ENCODE measurements at places on chromosomes 6 and 20.

DNA sequence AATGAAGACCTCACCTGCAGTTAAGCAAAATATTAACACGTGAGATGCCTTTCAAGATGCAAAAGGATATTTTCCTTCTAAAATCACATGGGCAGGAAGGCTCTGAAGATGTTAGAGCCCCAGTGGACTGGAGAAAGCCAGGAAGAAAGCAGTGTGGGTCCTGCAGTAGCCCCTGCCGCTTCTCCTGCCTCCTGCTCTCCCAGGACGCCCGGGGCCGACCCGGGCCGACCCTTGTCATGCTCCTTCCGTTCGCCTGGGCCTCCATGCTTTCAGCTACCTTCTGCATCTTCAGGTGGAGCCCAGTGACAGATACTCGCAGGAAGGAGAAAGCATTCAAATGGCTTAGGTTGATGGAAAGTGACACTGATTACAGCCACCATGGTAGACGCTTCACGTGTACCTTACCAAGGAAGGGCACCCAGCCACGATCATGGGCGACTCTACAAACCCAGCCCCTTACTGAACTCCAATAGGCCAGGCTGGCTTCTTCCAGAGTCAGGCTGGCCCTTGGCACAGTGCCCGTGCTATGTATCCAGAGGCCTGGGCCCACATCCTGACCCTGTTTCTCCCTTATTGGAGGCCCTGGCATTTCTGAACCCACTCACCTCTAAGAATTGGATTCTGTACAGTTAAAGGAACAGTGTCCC lies 69.0 kb downstream of the TCP11 start:
- DNase-seq = no peak

DNA sequence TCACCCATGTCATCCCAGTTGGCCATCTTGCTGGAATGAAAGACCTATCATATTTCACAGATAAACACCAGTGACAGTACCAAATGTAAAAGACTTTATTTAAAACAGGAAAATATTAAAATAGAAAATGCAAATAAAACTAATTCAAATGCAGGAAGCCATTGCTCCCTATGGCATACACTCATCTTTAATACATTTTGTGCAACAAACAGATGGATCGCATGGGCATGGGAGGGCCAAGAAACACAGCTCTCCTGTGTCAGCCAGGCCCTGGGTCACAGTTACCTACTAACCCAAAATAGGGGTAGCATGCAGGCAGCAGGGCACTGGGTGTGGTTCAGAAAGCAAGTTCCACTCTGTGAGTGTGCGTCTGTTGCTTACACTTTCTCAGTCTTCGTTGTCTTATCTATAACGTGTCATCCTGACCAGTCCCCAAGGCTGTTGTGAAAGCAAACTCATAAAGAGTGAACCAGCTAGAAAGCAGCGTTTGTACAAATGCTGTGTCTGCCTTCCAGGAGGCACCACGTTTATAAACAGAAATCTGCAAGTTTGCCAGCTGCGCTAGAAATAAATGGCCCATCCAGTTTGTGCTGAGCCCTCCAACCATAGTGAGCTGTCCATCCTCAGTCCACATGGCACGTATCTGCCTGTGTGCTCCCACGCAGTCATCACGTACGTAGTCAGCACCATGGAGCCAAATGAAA lies 180.5 kb downstream of the SYNDIG1 start:
- no peak for DNase-seq

GRCh38 chr6:159074120-159074684 lies 29.4 kb upstream of the TAGAP start:
- no peak for DNase-seq

- peak; percentile 87 for DNase-seq
Measured at GRCh38 chr6:100088009-100088408, 94.0 kb upstream of the MCHR2 start.

- peak; percentile 81 for DNase-seq
Measured at GRCh38 chr6:72798196-72798595, 176.3 kb downstream of the KCNQ5 start.

DNA sequence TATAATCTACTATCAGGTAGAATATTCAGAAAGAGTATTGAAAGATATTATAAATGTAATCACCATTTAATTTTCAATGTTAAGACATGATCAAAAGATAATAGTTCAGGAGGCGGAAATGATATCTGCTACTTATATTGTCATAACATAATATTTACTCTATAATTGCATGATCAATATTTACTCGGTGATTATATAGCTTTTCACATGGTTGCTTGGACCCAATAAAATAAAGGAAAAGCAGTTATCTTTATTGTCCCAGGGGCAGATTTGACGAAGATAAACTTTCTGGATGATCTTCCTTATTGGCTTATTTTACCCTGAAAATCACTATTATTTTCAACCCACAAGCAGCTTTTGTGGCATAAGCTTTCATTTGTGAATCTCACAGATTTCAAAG lies 350.4 kb downstream of the HACE1 start:
- DNase-seq = no peak

- no peak for DNase-seq
Measured at GRCh38 chr20:53291548-53291947, 302.1 kb downstream of the ZNF217 start.

- no peak for DNase-seq
Measured at GRCh38 chr20:20888266-20888656, 175.8 kb upstream of the RALGAPA2 start.

- no peak for DNase-seq
Measured at GRCh38 chr6:11429577-11429976, 108.0 kb upstream of the TMEM170B start.

DNA sequence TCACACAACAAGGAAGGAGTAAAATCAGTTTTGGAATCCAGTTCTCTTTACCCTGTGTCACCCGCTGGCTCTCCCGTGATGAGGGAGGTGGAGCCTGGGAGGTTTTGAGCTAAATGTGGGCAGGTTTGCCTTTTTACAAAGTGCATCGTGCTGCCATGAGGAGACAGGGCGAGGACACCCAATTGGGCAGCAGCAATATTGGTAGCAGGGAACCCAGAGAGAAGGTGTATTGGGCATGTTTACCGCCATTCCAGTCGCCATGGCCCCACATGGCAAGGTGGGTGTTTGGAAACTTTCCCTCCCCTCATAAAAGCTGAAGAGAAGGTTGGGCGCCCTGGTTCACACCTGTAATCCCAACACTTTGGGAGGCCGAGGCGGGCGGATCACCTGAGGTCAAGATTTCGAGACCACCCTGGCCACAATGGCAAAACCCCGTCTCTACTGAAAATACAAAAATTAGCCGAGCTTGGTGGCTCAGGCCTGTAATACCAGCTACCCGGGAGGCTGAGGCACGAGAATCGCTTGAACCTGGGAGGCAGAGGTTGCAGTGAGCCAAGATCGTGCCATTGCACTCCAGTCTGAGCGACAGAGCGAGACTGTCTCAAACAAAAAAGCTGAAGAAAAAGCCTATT lies 3.5 kb upstream of the UBE2V1 start:
- DNase-seq = no peak

- no peak for DNase-seq
Measured at GRCh38 chr6:111301946-111302345, 181.1 kb downstream of the REV3L start.

GRCh38 chr6:107716688-107717089 lies 107.4 kb downstream of the SCML4 start:
- peak; percentile 51 for DNase-seq

DNA sequence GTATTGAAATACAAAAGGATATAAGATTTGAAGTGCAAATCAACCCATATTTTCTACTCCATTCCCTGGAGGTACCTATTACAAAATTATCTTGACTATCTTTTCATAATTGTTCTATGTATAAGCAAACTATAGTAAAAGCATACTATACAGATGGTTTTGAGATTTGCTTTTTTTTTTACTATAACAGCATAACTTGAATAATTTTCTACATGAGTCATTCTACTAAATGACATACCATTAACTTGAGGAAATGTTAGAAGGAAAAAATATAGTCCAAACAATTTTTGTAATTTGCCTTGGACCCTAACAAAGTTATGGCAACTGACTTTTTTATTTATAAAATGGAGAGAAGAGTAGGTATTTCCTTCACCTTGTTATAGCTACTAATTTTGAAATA lies 472.7 kb downstream of the PKHD1 start:
- DNase-seq = no peak

All from HCEC 1CT (cell line).